Bronchus fibroblast of lung (primary cell): ENCODE measurements at places on chromosomes 2 and 18. TPM values are rescaled to one million over a fixed set of nuclear protein-coding genes. Genes with fewer than 3 reads are reported as not detected.

RIOK3 gene
- 21.7 and 26.1 TPM in 2 replicates for total RNA-seq

PRKAG3 gene
- total RNA-seq: not detected in 2 replicates

GAREM1 gene
- total RNA-seq: 2.2 and 3.0 TPM in 2 replicates

CRYGD gene
- not detected in 2 replicates for total RNA-seq

CLEC4F gene
- not detected in 2 replicates for total RNA-seq

FBLN7 gene
- 1.0 and 2.0 TPM in 2 replicates for total RNA-seq

IMMT gene
- total RNA-seq: 81.5 and 85.0 TPM in 2 replicates

BOK gene
- total RNA-seq: 29.7 and 36.5 TPM in 2 replicates

LOXL3 gene
- 10.1 and 10.7 TPM in 2 replicates for total RNA-seq

CTAGE1 gene
- not detected in 2 replicates for total RNA-seq

GKN1 gene
- total RNA-seq: not detected in 2 replicates

AQP12A gene
- total RNA-seq: not detected in 2 replicates

EGR4 gene
- not detected in 2 replicates for total RNA-seq
